ENCODE measurements at places on chromosomes 1 and 21.

DNA sequence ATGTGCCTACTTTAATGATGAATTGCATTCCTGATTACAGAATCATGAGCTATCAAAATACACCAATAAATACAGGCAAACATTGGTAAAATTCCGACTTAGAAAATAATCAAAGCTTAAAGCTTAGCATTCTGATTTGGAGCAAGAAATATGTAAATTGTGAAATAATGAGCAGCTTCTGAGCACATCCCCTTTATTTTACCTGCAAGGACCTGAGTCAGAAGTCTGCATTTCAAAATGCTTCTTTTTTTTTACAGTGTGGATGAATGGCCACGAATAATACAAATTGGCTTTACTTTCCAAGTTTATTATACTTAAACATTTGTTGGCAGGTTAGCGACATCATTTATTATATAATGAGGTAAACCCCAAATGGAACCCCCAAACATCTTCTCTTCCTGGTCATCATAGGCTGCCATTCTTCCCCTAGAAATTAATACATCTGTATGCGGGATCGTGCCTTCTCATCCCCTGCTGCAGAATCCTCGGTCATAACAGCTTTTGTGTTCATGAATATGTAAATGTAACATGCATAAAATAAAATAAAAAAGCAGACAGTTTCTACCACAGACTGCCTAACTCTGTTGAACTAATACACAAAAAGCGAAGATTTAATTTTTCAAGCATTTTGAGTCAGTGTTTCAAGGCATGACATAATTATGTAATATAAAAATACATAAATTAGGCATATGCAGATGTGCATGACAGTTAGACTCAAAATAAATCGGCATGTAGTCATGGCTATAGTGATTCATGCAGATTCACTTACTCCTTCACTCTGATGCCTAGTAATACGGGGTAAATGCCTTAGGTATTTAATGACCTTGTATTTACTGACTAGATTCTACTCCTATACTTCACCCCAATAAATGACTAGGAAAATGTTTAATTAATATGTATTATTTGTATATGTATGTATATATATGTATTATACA lies 339.7 kb downstream of the USP25 start:
- no peak for DNase-seq

- no peak for DNase-seq
Observed at GRCh38 chr1:168970926-168971659, 135.4 kb upstream of the ATP1B1 start.

DNA sequence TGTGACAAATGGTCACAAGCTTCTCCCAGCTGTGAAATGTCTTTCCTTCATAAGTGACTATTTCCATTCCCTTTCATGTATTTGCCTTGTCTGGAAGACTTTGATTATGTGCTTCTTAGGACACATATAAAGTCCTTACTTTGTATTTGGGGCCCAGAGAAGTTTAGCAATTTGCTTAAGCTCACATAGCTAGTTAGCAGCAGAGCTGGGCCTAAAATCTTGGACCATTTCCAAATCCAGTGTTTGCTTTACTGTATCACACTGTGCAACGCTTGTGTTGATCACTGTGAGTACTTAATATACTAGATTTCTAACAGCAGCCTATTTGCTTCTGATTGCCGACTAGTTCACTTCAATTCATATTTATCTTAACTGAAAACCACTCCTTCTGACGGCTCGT lies 2.2 kb upstream of the KCNA3 start:
- peak; percentile 80 for DNase-seq

DNA sequence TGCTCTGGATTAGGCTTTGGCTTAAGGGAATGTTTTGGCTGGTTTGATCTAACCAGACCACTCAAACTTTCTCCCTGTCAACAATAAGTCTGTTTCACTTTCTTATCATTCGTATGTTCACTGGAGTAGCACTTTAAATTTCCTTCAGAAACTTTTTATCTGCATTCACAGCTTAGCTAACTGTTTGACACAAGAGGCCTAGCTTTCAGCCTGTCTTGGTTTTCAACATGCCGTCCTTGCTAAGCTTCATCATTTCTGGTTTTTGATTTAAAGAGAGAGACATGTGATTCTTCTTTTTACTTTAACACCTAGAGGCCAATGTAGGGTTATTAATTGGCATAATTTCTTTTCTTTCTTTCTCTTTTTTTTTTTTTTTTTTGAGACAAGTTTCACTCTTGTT lies 14.9 kb upstream of the CYB5R1 start:
- DNase-seq: no peak

- no peak for DNase-seq
Observed at GRCh38 chr1:2976180-2976562, 45.1 kb upstream of the ACTRT2 start.

GRCh38 chr1:43314233-43314632 lies 13.5 kb downstream of the TIE1 start:
- DNase-seq: no peak

DNA sequence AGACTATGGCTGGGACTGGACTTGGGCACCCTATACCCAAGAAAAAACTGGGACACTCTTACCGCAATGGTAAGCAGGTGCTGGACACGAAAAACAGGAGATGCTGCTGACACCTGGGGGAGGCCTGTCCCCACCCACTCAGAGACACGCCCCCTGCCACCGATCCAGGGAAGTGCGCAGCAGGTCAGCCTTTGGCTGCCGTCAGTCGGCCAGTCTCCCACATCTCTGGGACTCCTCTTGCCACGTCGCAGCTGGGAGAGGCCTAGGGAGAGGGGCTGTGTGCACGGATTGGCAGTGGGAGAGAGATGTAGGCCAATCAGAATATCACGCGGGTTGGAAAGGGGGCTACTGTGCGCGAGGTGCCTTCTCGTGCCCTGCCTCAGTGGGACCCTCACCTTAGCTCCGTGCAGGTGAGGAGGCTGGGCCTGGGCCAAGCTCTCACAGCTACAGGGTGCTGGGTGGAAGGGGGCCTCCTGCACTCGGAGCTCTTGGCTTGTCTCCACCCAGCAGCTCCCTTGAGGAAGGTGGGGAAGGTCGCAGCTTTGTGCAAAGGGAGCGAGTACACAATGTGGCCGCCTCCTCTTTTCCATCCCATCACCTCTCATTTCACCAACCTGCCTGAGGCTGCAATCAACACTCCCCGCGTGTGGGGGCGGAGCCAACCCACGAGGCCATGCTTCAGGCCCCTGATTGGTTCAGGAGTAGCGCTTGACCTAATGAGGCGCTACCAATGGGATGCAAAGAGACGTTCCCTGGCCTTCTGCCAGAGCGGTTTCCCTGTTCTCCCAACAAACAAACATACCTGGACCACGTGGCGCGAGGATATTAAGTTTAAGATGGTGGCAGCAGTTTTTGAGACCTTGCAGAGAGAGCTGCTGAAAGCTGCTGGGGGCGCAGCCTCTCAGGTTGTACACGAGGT lies 25.7 kb upstream of the LDLRAP1 start:
- peak; percentile 97 for DNase-seq

DNA sequence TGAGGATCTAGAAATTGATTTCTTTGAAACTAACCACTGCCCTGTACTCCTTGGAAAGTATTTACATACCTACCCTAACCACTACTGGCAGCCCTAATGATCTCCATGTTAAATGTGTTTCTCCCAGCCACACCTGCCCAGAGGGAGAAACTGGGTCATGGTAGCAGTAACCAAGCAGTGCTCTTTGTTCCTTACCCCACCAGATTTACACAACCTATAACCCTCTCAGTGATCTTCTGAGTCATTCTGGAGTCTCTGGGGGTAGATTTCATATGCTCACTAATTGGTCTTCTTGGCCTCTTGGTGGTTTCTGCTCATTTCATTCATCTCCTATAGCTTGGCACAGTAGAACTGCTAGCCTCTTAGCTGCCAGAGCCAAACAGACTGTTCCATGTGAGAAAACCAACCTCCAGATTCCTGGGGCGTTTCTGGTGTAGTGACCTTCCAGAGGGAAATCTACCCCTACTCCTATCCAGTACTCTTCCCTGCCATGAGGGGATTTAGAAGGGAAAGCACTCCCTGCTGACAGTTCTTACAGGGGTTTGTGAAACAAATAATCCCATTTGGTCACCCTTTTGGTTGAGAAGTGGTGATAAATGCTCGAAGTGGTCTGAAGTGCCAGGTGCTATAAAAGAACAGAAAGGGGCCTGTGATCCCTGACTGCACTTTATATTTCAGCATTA lies 36.2 kb upstream of the LRIG2 start:
- no peak for DNase-seq

DNA sequence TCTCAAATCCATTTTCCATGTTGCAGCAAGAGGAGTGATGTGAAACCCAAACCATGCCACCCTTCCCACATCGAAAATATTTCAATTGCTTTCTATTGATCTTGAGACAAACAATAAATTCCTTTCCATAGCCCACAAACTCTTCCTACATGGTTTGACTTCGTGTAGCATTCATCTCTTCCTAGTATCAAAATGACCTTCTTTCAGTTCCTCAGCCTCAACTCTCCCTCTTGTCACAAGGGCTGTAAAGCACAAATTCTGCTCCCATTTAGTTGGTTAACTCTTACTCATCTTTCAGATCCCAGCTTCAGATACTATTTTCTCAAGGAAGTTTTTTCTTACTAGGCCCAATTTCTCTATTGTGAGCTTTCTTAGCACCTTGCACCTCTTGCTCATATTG lies 99.0 kb downstream of the ZNF281 start:
- DNase-seq: no peak

GRCh38 chr1:153649863-153650235 lies 8.7 kb upstream of the SNAPIN start:
- peak; percentile 78 for DNase-seq

DNA sequence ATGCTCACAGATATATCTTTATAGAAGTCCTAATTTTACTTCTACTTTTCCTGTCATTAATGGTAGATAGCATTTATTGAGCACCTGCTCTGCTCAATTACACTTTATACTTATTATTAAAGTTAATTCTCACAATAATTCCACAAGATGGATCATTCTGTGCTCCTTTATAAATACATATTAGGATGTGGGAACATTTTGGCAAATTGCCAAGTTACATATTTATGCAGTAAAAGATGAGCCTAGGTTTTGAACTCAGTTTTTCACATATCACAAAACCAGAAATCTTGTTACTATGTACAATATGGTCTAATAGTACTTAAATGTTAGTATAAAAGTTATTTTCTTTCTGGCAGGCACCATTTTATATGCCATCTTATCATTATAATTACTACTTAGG lies 895.0 kb upstream of the B3GALT2 start:
- DNase-seq: peak; percentile 38

- DNase-seq: no peak
Observed at GRCh38 chr21:14900611-14901010, 164.2 kb downstream of the NRIP1 start.

- no peak for DNase-seq
Observed at GRCh38 chr1:4149831-4150230, 249.8 kb upstream of the C1orf174 start.

DNA sequence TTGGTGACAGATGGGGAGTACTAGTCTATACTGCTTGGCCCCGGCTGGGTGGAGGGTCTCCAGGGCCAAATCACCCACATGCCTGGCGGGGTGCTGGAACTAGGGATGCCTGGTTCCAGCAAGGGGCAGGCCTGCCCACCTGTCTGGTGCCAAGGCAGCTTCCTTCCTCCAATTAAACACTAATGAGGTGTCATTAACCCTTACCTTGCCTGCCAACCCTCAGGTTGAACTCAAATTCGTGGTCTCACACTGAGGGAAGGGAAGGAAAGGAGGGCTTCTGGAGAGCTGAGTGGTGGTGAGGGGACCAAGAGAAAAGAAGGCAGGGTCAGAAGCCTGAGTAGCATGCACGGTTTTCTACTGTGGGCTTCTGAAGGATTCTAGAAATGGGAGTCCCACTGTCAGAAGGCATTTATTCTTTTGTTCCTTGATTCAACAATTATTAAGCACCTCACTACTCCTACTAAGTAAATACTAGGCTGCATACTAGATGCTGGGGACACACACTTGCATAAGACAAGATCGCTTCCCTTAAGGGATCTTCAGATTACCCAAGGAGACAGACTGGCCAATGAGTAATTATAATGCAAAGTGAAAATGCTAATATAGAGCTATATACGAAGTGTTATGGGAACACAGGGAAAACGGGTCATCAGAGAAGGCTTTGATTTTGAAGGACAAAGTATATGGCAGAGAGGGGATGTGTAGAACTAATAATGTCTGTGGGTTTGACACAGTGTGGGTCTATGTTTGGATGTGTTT lies 5.9 kb upstream of the EFNA3 start:
- DNase-seq: peak; percentile 42

DNA sequence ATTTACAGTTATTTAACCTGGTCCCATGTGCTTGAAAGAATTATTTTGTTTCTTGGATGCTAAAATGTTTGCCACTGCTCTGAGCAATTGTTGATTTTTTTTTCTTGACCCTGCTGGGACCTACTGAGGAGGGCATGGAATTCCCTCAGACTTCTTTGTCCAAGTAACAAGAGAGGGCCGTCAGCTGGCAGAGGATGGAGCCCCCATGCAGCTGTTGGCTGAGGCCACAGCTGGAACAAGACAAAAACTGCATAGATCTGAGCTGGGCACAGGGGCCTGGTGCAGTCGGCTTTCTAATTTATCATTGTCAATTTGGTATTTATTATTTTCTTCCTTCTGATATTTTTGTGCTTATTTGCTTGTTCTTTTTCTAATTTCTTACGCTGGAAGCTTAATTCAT lies 39.6 kb upstream of the ABCG1 start:
- DNase-seq: no peak

- DNase-seq: no peak
Observed at GRCh38 chr1:12697397-12697796, 18.5 kb upstream of the AADACL3 start.

DNA sequence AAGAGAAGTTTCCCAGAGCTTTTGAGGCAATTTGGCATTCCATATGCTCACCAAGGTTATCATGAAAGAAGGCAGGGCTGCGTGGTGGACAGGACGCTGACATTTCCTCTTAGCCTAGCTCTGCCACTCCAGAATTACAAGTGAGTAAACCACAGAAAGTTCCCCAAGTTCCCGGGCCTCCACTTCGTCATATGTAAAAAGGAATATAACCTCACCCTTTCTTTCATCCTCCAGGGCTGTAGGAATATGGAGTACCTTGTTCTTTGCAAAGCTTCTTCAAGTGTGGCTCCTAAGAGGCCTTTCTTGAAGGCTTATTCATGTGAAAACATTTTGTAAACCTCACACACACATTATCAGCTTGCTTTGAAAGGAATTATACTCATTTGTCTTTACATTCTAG lies 210.2 kb downstream of the GREM2 start:
- no peak for DNase-seq

DNA sequence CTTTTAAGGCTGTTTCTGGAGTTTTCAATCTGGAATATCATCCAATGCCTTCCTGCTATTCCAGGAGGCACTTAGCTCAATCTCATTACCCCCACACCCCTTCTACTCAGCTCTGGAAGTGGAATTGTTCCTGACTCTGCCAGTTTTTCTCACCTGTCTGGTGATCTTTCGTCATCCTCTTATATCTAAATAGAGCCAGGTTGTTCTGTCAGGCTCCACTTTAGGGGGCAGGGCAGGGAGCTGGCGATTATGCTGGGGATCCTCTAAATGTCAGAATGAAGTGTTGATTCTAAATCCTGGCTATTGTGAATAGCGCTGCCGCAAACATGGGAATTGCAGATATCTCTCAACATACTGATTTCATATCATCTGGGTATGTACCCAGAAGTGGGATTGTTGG lies 63.6 kb upstream of the ETV3 start:
- DNase-seq: no peak

Measured in NCI-H69 (cell line).